GM18507 (cell line): ENCODE measurements at places on chromosomes 5 and 9.

- DNase-seq: no peak
Observed at GRCh38 chr5:181166812-181167733, 19.7 kb downstream of the OR2V2 start.

DNA sequence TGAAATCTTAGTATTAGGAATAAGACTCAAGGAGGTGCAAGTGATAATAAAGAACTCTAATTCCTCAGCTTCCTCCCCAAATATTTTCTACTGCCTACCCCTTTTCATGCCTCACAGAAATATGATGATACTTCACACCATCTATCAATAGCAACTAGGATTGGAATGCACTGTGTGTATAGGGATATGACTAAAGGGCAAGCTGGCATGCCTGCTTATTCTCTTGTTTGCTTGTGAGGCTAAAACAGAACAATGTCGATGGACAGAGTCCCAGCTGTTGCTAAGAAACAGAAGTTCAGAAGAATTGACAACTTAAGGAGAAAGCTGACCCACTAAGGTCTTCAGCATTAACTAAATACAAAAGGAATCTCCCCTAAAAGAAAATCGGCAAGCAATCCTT is 9.7 kb upstream of the CHD1 start:
- DNase-seq: no peak

GRCh38 chr9:4490705-4491625 is 697 bp downstream of the SLC1A1 start:
- DNase-seq: no peak

DNA sequence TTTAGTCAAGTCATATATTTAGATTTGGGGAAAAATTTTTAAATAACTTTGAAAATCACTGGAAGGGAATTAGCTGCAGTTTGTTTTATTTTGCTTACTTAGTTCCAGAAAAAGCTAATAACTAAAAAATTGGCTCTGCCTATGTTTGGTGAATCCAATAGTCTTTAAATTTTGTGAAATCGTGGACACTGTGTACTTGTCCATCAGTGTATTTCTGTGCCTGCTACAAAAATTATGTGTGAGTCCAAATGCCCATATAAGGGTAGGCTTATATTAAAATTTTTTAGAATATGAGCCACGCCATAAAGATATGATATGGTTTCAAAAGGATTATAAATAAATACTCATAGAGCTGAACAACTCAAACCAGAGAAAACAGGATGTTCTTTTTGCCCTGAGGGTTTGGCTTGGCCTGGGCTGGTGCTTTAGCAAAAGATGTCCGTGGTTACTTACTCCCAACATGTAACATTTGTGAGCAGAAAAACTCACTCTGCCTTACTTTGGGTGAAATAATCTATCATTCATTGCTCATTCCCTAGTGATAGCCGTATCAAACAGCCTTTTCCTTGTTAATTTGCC is 133.2 kb upstream of the PRLR start:
- no peak for DNase-seq

DNA sequence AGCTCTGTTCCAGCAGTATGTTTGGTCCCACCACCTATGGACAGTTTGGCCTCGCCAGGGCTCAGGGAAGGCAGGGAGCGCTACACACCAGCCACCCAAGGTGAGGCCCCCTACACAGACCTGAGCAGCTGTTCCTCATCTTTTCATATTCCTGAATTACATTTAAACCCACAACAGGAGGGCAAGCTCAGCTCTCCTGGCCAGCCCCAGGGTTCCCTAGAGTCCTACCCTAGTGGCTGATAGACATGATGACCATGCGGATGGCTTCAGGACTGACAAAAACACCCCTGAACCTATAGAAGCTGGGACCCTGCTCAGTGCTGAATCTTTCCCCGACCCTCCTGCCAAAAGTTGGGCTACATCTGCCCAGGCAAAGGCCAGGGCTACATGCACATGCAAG is 6.7 kb upstream of the FOXE1 start:
- no peak for DNase-seq

- no peak for DNase-seq
Observed at GRCh38 chr5:147179562-147180147, 55.2 kb upstream of the STK32A start.

DNA sequence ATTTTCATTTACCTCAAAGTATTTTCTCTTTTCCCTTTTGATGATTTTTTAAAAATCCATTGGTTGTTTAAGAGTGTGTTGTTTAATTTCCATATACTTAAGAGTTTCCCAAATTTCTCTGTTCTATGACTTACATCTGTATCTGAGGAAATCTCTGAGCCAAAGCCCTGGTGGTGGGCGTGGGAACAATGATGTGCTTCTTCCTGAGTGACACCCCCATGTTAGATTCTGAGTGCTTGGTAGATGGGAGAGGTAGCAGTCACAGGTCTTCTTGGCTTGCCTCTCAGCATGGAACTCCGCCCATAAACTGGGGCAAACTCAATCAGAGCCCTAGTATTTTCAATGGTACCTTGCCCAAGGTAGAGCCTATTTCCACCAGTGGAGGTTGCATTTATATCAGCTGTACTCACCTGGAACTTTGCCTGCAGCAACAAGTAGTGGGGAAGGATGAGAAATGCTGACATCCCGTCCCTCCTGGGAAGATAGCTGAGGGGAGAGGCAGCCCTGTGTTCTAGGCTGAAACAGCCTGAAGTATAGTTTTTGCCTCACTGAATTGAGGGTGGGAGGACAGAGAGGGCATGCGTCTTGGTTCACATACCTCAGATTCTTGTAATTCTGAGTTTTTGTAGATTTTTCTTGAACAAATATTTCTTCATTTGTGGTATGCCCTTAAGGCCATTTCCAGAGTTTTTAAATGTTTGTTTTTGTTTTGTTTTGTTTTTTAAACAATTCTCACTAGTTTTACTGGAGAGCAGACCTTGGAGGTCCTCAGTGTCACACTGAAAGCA is 26.4 kb downstream of the C9orf43 start:
- DNase-seq: no peak

DNA sequence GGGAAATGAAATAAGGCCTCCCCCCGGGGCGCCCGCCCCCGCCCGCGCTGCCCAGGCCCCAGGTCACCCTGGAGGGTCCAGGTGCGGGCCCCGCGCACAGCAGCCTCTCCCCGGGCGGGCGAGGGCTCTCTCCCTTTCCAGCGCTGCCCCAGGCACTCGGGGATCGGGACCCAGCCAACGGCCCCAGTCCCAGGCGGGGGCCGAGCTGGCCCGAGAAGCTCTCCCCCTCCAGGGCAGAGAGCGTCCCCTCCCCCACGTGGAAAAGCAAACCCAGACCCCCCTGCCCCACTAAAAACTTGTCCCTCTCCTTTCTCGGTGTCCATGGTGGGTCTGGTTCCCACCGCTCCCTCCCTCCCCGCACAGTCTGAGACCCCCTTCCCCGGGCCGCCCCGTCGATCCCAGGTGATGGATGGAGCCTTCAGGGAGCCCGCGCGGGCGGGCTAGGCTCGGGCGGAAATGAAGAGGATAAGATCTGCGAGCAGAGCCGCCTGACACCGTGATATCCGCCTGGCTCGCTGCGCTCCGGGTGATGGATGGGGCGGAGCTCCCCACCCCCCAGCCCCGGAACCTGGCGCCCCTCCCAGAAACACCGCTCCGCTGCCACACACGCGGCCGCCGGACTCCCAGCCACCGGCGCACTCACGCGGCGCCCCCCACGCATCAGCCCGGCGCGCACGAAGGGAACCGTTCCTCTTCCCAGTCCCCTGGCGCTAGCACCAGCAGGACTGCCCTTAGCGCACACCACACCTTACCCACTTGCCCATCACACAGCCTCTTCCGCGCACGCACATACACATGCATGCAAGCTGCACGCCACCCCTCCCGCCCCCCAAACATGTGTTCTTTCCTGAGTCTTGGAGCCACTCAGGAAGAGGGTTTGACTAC is 81.7 kb upstream of the ZBTB43 start:
- DNase-seq: peak; percentile 55

GRCh38 chr5:138448481-138449398 is 9.9 kb downstream of the REEP2 start:
- no peak for DNase-seq
